H4 (cell line): ENCODE measurements at places on chromosomes 16 and 17. TPM values are rescaled to one million over a fixed set of nuclear protein-coding genes. Genes with fewer than 3 reads are reported as not detected.

DNA sequence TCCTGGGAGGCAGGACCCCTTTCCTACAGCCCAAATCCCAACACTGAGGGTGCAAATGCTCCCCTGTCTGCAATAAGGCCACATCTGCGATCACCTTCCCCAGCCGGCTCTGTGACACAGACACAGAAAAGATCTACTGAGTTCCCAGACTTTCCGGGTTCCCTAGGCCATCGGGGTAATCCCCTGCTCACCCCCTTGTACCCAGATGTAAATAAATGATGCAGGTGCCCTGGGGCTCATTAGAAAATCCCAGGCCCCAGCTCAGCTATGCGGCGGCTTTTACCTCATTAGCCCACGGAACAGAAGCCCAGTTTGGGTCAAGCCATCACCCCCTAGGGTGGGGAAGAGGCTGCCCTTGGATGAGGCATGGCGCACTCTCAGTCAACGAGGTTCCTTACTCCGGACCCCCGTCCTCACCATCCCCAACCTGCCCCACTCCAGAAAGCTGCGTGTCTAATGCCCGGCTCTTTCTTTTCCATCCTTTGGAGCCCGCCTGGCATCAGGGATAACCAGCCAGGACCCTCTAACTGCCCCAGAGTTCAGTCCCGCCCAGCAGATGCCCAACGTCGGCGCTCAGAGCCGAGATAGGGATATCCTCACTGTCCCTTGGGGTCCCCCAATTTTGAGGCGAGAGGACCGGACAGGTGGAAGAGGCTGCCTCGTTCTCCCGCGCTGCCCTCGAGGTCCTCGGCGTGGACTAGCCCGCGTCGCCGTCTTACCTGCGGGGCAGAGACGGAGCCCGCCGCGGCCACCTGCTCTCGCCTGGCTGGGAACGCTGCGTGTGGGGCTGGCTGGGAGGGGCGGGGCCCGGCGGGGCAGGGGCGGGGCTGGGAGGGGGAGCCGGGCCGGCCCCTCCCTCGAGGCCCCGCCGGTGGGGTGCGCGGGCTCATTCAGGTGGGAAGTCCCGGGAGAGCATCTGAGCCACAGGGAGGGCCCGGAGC lies at the start of gene ZNF385C:
ZNF385C (minus strand) TSS at position 783 of the 941 bp plus-strand sequence. CDS start 35,417 bp downstream, outside the sequence.
- no peak for DNase-seq

- no peak for DNase-seq
Measured at GRCh38 chr17:36647636-36648035, 46.3 kb downstream of the MRM1 start.

- DNase-seq: no peak
Measured at GRCh38 chr16:52498328-52499059, 48.4 kb downstream of the TOX3 start.

SNX20 gene
- total RNA-seq: not detected in 2 replicates

GNG13 gene
- not detected in 2 replicates for total RNA-seq
